Esophagus muscularis mucosa (tissue), 4 donors: ENCODE measurements at places on chromosomes 2 and 18.

- no peak overlapping the region for H3K27ac ChIP-seq
- no peak overlapping the region for H3K4me3 ChIP-seq
- H3K4me1 ChIP-seq = peaks cover 14% of the 10 kb centered on the region
- H3K27me3 ChIP-seq = no peaks in the 10 kb centered on the region
- no peak for DNase-seq
- H3K36me3 ChIP-seq = no peaks in the 10 kb centered on the region
These were observed 1.8 kb downstream of the PRLH start for GRCh38 chr2:237568121-237568660.

DNA sequence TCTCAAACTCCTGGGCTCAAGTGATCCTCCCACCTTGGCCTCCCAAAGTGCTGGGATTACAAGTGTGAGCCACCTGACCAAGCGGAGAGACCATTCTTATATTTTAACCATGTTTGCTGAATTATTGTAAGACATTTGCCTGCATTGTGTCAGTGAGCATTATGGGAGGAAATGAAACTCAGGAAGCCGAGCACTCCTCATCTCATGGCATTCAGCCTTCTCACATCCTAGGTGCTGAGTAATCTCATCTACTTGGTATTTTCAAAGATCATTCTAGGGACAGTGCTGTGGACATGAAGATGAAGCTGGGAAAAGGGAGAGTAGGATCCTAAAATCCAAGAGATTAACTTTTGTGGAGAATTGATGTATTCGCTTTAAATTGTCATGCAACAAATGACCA, 66.1 kb downstream of the NAPG start:
- peak; percentile 42 for DNase-seq
- H3K4me3 ChIP-seq = no peak overlapping the region
- H3K4me1 ChIP-seq = no peaks in the 10 kb centered on the region
- no peak overlapping the region for H3K27ac ChIP-seq
- H3K36me3 ChIP-seq = no peaks in the 10 kb centered on the region
- no peaks in the 10 kb centered on the region for H3K27me3 ChIP-seq

GRCh38 chr2:126658905-126659561, 3.1 kb downstream of the GYPC start:
- H3K27ac ChIP-seq = peak overlapping the region; percentile 97
- H3K4me1 ChIP-seq = peaks cover 86% of the 10 kb centered on the region
- no peaks in the 10 kb centered on the region for H3K36me3 ChIP-seq

GRCh38 chr2:19746611-19747309, 155.0 kb downstream of the TTC32 start:
- H3K4me3 ChIP-seq = no peak overlapping the region
- no peaks in the 10 kb centered on the region for H3K36me3 ChIP-seq
- DNase-seq = no peak
- H3K27ac ChIP-seq = no peak overlapping the region

DNA sequence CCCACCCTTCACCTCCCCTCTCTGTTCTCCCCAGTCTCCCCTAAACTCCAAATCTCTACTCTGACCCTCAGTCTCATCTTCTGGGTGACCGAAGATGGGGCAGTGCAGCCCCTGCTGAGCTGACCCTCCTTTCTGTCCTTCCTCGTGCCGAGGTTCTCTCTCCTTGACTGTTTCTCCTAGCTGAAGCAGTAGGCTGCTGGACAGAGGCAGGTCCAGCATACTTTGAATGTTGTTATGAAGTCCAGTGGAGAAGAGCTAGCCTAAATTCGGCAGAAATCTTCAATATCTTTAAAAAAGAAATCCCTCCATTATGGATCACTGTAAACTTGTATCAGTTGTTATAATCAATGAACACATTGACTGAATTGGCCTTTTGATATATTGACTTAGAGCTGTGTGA, 63.2 kb downstream of the RRM2 start:
- no peaks in the 10 kb centered on the region for H3K4me1 ChIP-seq
- no peaks in the 10 kb centered on the region for H3K36me3 ChIP-seq
- no peak for DNase-seq
- no peaks in the 10 kb centered on the region for H3K27me3 ChIP-seq

DNA sequence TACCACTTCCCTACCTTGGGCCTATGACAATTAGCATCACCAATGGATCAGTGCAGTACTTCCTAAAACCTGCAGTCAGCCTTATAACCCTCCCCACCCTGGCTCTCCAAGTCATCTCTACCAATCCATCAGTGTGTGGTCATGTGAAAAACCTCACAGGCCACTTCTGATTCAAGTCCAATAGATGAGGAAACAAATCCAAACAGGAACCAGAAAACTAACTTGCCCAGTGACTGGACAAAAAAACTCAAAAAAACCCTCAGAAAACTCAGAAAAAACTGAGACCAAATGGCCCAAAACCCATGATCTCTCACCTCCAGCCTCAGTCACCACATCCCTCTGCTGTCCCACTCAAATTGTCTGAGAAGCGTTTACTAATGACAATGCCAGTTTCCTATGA, 43.3 kb downstream of the TGFA start:
- H3K4me3 ChIP-seq = no peak overlapping the region
- H3K36me3 ChIP-seq = no peaks in the 10 kb centered on the region
- no peaks in the 10 kb centered on the region for H3K27me3 ChIP-seq
- no peaks in the 10 kb centered on the region for H3K4me1 ChIP-seq

GRCh38 chr2:147501968-147502367, 342.9 kb upstream of the ACVR2A start:
- H3K4me1 ChIP-seq = peaks cover 23% of the 10 kb centered on the region
- H3K27ac ChIP-seq = no peak overlapping the region
- no peak overlapping the region for H3K4me3 ChIP-seq
- H3K36me3 ChIP-seq = no peaks in the 10 kb centered on the region
- H3K27me3 ChIP-seq = no peaks in the 10 kb centered on the region

- H3K27ac ChIP-seq = peak overlapping the region; percentile 91
- peaks cover 59% of the 10 kb centered on the region for H3K4me1 ChIP-seq
- no peak for DNase-seq
- H3K36me3 ChIP-seq = no peaks in the 10 kb centered on the region
These were observed 1.0 kb downstream of the NAB1 start for GRCh38 chr2:190649798-190650390.

DNA sequence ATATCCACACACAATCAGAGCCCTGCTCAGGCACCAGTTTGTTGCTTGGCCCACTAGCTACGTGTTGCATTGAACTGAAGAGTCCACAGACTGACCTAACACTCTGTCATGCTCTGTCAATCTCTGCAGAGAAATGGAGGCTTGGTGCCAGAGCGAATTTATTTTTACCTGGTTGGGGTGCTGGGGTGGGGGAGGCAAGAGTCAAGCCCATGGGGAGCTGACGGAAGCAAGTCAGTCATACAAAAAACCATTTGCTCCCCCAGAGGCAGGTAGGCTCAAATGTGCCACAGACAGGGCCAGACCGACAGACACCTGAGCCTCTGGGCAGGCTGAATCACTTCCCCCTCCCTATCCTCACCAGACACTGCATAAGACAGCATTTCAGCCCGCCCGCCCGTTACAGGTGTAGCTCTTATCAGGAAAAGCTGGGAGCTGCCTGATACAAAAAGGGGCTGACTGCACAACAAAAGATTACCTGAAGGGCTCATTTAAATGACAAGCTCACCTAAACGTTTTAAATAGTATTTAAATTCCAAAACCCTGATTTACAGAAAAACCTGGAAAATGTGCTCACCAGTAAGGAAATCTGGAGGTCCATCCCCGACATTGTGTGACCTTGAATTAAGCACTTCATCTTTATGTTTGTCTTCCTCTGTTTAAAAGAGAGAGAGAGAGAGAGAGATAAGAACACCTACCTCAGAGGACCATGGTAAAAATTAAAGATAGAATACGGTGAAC, 2.1 kb upstream of the PCBP1 start:
- no peak for DNase-seq
- H3K36me3 ChIP-seq = peaks cover 7% of the 10 kb centered on the region
- H3K27me3 ChIP-seq = no peaks in the 10 kb centered on the region
- peak overlapping the region; percentile 90 for H3K4me3 ChIP-seq
- peaks cover 29% of the 10 kb centered on the region for H3K4me1 ChIP-seq

- H3K36me3 ChIP-seq = no peaks in the 10 kb centered on the region
- H3K4me3 ChIP-seq = peak overlapping the region; percentile 89
- no peak for DNase-seq
- H3K27ac ChIP-seq = peak overlapping the region; percentile 97
These were observed 1.2 kb downstream of the GPD2 start for GRCh38 chr2:156437272-156437930.

DNA sequence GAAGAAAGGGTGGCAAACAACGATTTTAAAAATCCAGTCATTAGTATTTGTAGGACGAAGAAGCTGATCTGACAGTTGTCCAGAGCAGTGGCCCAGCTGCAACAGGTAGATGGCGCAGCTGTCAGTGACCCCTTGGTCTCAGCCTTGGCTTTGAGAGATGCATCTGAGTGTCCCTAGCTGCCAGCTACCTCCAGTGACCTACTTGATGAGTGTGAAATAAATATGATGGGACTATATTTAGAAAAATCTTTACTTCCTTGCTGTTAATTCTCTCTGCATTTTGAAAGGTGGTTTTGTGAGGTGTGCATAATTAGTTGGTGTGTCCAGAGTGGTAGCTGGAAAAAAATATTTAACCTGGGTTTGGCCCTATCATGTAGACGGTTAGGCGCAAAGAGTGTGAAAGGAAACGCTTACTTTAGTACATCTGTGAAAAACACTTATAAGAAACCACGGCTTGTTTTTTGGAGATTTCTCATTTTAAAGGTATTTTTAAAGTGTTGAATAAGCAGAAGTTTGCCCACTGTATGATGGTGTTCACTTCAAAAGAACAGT, 963 bp downstream of the INPP1 start:
- H3K36me3 ChIP-seq = peaks cover 7% of the 10 kb centered on the region
- H3K4me3 ChIP-seq = peak overlapping the region; percentile 82
- H3K27ac ChIP-seq = peak overlapping the region; percentile 98
- DNase-seq = no peak

DNA sequence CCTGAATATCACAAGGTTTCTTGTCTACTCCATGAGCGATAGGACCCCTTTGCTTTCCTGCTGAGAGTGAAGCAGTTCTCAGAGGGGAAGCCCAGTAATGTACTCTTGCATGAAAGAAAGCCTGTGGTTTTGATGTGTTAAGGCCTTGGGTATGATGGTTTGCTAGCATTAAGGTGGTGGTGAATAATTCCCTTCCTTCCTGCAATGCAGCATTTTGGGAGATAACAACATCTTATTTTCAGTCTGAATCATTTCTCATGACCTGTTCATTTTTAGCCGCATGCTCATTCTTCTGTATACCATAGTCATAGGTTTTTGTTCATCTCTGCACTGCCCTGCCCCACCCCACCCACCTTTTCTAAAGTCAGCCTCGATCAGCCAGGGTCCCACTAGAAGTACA, 66.2 kb downstream of the HNMT start:
- DNase-seq = no peak
- no peaks in the 10 kb centered on the region for H3K36me3 ChIP-seq
- no peaks in the 10 kb centered on the region for H3K27me3 ChIP-seq
- H3K27ac ChIP-seq = no peak overlapping the region
- H3K4me3 ChIP-seq = no peak overlapping the region

GRCh38 chr2:181581534-181581933, 75.4 kb downstream of the CERKL start:
- H3K4me1 ChIP-seq = no peaks in the 10 kb centered on the region
- no peaks in the 10 kb centered on the region for H3K36me3 ChIP-seq
- DNase-seq = no peak
- H3K27ac ChIP-seq = no peak overlapping the region
- no peak overlapping the region for H3K4me3 ChIP-seq

DNA sequence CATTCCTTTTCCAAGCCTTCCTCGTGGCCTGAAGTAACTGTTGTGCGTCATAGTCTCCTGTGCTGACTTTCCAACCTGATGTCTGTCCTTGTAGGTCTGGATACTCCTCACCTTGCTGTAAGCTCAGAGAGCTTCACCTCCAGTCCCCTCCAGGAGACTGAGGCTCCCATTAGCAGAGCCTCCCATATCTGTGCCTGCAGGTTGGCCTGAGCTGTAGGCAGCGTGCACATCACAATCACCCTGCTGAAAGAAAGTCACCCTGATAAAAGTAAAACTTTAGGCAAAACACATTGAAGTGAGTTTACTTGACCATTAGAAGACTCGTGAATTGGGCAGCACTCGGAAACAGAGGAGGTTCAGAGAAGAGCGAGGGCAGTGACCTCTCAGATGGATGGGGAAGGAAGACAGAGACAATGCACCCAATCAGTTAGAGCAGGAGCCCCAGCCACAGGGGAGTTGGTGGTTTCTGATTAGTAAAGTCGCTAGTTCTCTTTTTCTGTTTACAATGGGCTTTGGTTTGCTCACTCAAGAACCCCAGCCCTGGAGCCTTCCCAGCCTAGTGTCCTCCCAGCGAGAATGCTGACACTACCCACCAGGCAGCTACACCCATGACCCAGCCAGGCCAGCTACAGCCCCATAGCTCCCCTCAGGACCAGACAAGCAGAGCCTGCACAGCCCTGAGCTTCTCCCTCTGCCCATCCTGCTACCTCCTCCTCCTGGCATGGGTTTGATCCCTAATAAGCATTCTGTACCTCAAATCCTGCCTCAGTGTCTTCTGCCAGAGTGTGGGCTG, 12.1 kb upstream of the TPO start:
- H3K4me1 ChIP-seq = no peaks in the 10 kb centered on the region
- no peak overlapping the region for H3K27ac ChIP-seq
- H3K27me3 ChIP-seq = no peaks in the 10 kb centered on the region
- H3K4me3 ChIP-seq = no peak overlapping the region
- no peaks in the 10 kb centered on the region for H3K36me3 ChIP-seq
- DNase-seq = no peak

DNA sequence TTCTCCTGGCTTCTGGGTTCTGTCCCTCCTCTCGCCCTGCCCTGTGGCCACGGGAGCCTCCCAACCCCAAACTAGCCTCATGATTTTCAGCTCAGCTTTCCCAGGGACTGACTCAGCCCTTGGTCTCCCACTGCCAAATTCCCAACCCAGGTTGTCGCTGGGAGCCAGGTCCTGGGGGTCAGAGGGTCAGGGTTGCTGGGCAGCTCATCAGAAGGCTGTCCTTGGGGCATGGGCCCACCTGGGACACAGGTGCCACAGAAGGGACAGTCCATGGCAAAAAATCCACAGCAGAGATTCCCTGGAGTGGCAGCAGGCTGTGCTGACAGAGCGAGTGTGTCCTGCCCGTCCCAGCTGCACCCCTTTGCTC, 180.4 kb downstream of the TWIST2 start:
- H3K36me3 ChIP-seq = no peaks in the 10 kb centered on the region
- no peak overlapping the region for H3K27ac ChIP-seq
- peaks cover 13% of the 10 kb centered on the region for H3K27me3 ChIP-seq
- no peak for DNase-seq
- H3K4me1 ChIP-seq = peaks cover 16% of the 10 kb centered on the region
- H3K4me3 ChIP-seq = no peak overlapping the region
